NCI-H2081 (cell line): ENCODE measurements at places on chromosomes 2 and 18.

DNA sequence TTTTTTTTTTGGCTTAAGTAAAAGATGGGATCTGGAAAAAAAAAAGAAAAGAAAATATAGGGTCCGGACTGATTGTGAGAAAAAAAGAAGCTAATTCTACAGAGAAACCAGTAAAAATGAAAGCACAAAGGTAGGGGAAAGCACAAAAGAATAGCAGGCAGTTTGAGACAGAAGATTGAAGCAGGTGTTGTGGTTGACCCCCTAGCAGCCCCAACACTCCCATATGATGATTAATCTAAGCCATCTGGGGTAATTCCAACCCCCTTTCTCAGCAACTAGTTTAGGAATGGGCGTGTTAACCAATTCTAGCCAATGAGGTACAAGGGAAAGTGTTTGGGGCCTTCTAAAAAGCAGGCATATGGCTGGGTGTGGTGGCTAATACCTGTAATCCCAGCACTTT lies 77.0 kb downstream of the MBD2 start:
- DNase-seq: no peak

- DNase-seq: no peak
Measured at GRCh38 chr2:38461470-38461869, 84.4 kb upstream of the ATL2 start.

- no peak for DNase-seq
Measured at GRCh38 chr18:13982126-13982525, 66.8 kb upstream of the MC2R start.

DNA sequence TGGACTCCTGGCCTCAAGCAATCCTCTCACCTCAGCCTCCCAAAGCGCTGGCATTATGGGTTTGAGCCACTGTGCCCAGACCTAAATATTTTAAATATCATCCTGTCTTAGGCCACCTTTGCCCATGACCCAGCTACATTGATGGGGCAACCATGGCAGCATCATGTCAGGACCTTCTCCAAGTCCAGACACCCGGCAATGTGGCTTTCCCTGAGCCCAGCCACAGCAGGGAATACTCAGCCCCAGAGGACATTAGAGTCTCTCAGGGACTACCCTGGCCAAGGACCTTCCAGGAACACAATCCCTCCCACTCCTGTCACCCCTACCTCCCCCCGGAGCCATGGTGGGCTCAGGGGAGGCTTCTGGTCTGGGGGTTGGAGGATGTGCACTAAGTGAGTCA lies 72.8 kb downstream of the SMAD7 start:
- DNase-seq: no peak

DNA sequence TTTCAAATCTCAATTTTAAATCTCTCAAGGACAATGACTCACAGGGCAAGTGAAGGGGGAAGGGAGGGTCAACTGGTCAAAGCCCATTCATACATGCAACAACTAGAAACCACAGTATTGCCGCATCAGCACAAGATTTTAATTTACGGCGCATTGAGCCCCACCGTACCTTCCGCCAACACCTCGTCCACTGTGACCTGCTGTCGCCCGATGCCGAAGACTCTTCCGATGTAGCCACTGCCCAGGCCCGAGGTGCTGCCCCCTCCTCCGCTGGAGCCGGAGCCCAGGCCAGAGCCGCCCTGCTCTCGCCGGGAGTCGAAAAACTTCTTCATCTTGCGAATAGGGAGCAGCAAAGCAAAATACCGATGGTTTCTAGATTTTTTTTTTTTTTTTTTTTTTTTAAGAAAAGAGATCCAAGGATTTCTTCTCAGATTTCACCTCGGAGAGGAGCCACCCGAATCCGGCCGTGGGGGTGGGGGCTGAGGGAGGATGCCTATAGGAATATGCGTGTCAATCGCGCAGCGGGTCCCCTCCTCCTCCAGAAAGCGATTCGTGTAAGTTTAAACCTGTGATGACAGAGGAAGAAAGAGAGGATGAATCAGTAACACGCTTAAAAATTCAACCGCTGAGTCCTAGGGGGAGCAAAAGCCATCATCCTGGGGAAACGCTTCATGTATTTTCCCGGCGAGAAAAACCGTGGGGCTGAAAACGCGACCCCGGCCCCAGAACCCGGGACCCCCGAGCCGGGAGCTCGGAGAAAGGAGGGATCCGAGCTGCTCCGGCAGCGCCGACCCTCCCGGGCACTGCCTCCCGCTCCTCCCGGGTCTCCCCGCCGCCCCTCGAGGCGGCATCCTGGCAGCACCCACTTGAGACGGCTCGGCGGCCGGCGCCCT lies 584 bp downstream of the AAK1 start:
- DNase-seq: no peak

DNA sequence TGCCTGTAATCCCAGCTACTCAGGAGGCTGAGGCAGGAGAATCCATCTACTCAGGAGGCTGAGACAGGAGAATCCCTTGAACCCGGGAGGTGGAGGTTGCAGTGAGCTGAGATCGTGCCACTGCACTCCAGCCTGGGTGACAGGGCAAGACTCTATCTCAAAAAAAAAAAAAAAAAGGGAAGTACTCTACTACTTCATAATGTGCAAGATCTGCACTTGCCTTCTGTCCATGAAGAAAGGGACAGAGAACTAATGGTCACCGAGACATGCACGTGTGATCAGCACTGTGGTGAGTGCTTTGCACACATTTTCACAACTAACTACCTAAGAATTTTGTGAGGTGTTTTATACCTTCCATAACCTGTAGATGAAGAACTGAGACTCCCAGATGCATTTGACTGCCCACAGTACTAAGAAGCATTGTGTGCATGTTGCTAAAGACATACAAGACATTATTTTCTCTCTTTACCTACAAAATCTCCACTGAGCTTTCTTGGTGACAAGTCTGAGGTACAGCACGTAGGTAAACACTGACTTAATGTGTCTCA lies 784.8 kb upstream of the ID2 start:
- no peak for DNase-seq

GRCh38 chr2:237309416-237309815 lies 104.5 kb downstream of the COL6A3 start:
- no peak for DNase-seq

GRCh38 chr2:231664727-231665126 lies 43.6 kb upstream of the PTMA start:
- no peak for DNase-seq

GRCh38 chr2:58239243-58239925 lies 1.7 kb downstream of the FANCL start:
- no peak for DNase-seq

GRCh38 chr2:241798631-241799521 lies 10.1 kb upstream of the NEU4 start:
- DNase-seq: no peak

DNA sequence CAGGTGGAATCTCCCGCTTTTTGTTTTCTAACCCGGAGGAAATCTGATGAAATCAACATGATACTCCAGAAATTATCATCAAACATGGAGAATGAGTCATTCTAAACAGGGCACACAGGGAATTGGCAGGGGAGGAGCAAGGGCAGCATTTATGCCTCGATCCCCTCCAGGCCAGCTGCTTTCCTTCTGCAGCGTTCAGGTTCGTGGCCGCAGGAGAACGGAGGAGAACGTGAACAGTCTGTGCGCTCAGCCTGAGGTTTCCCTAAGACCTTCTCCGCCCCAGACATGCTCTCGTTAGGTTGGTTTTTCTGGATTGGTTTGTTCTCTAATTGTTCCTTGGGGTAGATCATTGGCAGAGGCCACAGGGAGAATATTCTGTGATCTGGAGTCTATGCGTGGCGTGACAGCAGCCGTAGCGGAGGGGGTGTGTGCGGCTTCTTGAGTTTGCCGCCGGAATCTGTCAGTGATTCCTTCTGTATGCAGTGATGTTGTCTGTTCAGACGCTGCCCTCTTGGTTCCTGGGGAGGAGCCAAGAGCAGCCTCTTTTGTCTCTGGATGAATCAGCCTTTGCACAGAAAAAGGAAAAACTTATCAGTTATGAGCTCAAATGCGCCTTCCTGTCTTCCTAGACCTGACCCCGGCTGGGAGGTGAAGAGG lies 75.9 kb downstream of the SH3BP4 start:
- DNase-seq: peak; percentile 45

- DNase-seq: no peak
Measured at GRCh38 chr2:128326346-128326745, 7.7 kb upstream of the HS6ST1 start.

- DNase-seq: no peak
Measured at GRCh38 chr2:59034106-59034505, 793.0 kb upstream of the FANCL start.

DNA sequence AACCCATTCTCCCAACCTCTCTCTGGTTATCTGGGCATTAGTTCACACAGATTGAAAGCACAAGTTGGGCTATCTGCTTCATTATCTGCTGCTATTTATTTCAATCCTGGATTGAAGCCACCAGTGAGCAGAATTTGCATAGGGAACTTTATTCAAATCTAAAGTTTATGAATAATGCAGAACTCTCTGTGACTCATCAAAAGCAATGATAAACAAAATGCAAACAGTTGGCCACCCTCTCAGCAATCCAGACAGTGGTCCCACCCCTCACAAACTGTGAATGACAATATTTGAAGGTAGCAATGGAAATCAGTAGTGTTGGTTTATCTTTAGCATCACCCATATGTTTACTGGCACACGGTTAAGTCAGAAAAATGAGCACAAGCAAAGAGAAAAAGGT lies 106.8 kb upstream of the TMEM178A start:
- DNase-seq: no peak

DNA sequence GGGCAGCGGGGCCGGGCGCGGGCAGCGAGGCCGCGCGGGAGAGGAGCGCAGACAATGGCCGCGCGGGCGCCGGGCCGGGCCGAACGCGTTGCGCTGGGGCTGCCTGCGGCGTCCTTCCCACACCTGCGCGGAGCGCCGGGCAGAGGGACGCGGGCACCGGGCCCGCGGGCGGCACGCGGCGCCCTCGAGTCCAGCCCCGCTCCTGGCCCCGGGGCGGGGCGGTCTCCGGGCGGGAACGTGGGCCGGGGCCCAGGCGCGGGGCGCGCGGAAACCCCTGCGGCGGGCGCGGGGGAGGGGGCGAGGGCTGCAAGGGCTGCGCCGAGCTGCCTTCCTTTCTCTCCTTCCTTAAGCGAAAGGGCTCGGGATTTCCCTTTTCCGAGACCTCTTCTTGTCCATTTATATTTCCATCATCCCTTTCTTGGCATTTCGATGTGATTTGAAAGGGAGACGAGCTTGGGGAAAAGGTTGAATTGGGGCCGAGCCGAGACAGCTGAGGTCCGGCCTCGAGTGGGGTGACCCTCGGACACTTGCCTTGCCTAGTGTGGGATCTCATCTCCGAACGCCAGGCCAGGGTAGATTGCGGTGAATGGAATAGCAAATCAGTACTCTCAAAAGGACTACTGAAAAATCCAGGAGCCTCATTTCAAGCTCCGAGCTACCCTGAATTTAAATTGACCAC lies 676 bp downstream of the KLHL23 start:
- peak; percentile 37 for DNase-seq

DNA sequence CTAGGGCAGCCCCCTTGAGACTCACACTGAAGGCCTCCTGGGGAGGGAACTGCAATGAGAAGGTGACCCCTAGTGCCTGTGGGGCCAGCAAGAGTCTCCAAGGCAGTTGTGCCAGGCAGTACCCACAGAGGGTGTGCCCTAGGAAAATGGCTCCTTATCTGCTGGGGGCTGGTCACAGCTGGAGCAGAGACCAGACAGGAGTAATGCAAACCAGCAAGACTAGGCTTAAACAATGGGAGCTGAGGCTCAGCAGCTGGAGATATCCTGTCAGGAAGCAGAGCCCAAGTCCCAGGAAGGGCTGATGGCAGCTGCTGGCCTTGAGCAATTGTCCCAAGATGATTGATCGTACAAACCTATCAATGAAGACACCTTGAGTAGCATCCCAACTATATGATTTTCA lies 26.8 kb upstream of the E2F6 start:
- no peak for DNase-seq

DNA sequence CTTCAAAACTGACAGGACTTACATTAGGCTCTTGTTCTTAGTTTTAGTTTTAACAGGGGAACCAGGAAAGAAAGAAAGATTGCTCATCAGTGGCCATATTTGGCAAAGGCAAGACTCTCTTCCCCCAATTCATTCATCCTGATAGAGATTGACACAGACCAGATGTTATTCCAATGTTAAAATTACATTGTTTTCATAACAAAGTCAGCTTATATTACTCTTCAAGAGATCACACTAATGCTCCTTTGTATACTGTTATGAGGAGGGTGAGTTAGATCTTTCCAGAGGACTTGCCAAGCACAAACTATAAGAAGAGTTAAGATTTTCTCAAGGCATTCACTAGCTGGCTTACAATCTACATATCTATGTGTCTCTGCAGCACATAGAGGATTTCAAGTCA lies 252.1 kb downstream of the SLC8A1 start:
- no peak for DNase-seq

DNA sequence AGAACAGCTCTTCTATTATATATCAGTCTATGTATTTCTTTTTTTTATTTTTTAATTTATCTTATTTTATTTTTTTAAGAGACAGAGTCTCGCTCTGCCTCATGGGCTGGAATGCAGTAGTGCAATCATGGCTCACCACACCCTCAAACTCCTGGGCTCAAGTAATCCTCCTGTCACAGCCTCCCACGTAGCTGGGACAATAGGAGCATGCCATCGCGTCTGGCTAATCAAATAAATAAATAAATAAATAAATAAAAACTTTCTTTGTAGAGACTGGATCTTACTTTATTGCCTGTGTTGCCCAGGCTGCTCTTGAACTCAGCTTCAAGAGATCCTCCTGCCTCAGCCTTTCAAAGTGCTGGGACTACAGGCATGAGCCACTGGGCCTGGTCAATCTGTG lies 117.0 kb downstream of the RBMS1 start:
- no peak for DNase-seq

DNA sequence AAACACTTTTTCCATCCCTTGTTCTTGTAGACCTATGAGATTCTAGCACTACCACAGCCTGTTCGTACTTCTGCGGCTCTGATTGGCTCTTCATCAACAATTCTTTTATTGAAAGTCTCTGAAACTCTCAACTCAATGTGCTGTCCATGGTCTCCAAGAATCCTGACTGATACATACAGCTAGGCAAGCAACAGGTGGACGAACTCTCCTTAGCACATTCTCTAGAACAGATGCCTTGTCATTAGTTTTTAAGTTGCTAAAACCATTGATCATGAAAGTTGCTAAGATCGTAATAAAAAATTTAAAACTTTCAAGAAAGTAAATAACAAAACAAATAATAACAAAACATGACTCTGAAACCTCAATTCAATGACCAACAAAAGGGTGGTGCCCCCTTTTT lies 210.5 kb downstream of the EPHA4 start:
- no peak for DNase-seq

GRCh38 chr18:59639821-59640220 lies 57.4 kb downstream of the CCBE1 start:
- DNase-seq: no peak
